ENCODE measurements at places on chromosomes 11 and 22.

GRCh38 chr22:22666307-22667091 lies 22.1 kb downstream of the GGTLC2 start:
- DNase-seq = peak; percentile 15

GRCh38 chr11:58318532-58318931 lies 40.3 kb downstream of the OR5B17 start:
- DNase-seq = no peak

DNA sequence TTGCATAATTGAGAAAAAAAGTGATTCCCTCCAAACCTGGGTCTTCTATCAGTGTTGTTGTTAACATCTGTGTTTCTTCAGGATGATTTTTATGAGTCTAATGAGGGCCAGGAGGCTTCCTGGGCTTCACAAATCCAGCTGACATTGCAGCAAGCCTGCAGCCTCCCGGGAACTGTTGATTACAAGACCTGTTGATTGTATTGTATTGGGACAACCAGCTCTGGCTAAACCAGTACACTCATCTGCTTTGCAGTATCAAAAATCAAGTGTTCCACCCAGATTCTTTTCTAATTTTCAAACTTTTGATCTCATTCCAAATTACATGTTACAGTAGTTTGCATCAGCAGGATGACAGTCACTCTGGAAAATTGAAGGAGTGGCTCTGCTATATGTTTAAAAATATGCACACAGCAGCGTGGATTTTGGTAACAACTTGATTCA lies 16.1 kb upstream of the PRSS23 start:
- no peak for DNase-seq

- no peak for DNase-seq
These were observed 56.6 kb downstream of the LRRC32 start for GRCh38 chr11:76613901-76614300.

- peak; percentile 52 for DNase-seq
These were observed 1.5 kb downstream of the HIPK3 start for GRCh38 chr11:33258631-33259205.

DNA sequence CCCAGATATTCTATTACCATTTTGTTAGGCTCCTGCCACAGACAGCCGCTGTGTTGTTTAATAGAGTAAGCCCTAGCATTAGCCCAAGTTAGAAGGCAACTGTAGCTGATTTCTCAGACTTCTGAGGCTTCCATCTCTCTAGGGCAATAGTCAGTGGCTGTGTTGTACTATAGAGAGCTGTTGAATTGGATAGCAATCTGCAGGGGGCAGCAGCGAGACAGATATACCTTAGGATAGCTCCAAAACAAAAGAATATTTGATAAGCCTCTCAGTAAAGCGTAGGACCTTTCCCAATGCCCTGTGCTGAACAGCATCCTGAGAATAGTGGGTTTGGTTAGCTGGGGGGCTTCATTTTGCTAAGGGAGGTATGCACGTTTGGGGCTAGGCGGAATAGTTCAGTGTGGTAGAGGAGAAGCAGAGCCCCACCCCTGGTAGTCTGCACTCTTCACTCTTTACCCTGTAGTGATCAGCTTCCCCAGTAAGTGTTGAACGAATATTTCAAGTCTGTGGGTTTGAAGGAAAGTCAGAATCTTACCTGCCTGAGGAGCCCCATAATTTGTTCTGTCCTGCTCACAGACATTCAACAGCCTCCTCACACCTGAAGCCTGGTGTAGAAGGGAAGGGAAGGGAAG lies 515.1 kb downstream of the INSC start:
- peak; percentile 54 for DNase-seq

DNA sequence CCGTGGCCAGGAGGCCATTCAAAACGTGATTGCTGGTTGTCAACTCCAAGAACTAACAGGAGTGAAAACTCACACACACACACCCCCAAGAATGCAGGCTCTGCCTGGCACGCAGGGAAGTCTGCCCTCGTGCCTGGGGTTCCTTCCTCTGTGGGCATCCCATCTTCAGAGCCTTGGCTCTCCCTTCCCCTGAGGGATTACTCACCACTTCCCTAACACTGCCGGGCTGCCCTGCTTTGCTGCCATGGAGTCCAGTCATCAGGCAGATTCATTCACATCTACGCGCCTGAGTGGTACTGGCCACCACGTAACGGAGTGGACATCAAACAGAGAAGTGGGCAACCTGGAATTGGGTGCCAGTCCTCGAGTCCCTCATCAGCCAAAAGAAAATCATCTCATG lies 120.7 kb upstream of the TMEM45B start:
- DNase-seq = no peak

DNA sequence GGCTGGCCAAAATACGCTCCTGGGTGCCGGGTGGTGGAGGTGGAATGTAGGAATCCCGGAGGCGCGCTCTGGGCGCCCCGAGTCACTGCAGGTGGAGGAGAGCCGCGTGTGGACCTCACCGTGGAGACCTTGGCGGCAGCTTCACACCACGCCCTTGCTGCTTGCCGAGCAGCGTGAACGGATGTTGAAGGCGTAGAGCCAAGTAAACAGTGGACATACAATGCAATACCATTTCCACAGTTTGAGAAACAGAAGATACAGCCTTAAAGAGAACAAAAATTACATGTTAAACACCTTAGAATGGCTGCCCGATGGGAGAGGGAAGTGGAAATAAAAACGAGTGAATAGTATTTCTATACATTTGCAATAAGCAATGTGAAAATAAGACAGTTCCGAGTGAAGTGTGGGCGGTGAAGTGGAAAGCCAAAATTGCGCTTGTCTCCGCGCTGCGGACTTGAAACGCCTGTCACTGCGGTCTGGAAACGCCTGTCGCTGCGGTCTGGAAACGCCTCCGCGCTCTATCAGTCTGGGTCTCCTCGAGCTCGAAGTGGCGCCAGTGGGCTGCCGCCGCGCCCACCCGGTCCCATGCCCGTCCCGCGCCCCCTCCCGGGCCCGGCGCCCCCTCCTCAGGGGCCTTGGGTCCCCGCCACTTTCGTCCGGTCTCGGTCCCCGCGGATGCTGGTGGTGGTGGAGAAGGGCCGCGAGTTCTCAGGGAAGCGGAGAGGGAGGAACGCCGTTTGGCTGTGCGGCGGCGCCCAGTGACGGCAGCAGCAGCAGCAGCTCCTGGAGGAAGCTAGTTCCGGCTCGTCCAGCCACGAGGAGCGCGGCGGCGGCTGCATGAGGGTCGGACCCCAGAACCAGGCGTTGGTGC lies 1.6 kb downstream of the NCR3LG1 start:
- peak; percentile 22 for DNase-seq

DNA sequence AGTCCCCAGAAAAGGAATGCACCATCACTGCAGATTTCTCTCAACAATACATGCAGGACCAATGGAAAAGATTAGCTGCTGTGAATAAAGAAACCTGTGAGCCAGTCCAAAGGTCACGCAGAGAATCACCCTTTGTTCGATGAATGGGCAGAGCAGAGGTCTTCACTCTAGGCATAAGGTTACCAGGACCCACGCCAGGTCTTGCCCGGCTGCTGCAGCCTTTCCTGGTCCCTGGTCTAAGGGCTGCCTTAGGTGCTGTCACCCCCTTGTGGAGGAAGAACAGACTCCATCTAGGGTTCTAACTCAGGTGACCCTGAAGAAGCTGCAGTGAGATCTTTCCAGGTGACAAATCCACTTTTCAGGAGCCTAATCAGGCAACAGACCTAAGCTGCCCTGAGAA lies 29.0 kb upstream of the NAP1L4 start:
- no peak for DNase-seq

DNA sequence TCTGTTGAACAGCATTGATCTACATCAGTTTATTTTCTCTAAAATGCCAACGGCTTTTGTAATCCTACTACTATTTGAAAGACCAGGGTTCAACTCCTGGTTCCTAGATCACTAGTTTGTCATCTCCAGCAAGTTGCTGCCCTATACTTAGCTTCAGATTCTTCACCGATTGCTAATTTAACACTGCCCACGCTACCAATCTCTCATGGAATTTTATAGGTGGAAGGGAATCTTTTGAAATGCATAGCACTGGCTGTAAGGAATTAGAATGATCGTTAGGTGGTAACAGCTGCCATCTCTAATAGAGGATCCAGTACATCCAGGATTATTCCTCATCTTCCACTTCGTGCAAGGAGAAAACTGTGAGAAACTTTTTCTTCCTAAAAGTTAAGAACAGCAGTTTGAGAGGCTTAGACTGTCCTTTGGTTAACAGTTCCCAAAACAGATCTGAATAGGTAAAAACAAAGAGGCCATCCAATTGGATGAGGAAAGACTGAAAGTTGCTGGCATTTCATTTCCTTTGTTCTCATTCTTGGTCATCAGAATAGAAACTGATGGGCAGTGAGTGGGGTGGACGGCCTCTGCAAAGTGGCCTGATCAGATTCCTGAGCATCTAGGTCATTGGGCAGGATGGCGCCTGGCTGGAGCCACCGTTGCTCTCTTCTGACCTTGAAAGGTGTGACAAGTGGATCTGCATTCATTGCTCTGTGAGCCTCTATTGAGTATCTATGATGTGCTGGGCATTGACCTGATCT lies 236.3 kb upstream of the SORL1-AS1 start:
- no peak for DNase-seq

DNA sequence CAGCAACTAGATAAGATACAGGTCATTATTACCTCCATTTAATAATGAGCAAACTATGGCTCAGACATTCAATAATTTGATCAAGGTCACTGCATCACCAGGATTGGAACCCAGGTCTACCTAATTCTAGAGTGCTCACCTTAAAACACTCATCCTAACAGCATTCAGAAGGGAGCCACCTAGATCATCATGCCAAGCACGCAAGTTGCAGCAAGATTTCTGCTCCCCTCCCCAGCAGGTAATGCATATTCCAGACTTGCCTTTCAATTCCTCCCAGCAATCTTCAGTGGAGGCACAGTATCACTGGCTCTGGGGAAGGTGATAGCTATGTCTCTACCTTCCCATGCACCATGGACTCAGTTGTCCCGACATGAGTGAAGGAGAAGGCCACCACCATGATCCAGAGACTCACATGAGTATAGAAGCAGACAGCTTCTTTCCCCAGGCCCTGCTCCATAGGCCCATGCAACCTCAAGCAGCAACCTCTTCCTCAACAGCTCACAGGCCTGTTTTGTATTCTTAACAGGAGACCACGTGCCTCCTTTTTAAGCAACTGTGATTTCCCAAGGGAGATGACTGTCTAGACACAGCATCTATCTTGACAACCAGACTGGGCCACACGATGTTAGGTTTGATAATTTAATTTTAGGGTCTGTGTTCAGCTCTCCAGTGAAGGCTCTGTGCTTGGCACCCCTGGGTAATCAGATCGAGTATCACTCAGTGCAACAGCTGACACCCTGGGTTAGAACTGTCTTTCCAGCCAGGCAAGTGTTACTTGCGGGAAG lies 36.4 kb downstream of the RAB30 start:
- no peak for DNase-seq

DNA sequence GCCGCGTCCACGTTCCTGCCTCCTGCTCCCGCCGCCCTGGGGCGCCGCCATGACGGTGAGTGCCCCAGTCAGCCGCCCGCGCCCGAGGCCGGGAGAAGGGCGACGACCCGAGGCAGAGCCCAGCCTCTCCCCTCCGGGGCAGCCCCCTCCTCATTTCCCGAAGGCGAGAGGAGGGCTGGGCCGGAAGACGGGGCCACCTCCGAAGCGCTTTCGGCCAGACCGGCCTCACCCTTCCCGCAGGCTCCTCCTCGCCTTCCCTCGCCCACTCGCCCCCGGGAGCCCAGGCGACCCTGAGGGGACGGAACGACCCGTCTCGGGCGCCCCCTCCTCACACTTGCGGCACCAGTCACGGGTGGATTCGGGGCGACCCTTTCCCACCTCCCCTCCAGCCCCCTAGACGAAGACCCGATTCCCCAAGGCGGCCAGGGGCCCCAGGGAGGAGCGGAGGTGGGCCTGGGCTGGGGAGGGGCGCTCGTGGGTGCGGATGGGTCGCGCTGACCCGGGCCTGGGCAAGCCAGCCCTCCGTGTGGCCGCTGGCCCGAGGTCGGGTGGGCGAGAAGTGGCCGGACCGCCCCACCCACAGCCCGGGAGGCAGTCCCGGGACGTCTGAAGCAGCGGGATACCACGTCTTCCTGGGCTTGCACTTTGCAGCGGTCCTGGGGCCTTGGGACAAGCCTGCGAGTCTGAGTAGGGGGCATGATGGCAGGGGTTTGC lies 49.7 kb downstream of the TRIOBP start:
- no peak for DNase-seq

- DNase-seq = no peak
These were observed 277.6 kb upstream of the SYN3 start for GRCh38 chr22:33335611-33336279.

DNA sequence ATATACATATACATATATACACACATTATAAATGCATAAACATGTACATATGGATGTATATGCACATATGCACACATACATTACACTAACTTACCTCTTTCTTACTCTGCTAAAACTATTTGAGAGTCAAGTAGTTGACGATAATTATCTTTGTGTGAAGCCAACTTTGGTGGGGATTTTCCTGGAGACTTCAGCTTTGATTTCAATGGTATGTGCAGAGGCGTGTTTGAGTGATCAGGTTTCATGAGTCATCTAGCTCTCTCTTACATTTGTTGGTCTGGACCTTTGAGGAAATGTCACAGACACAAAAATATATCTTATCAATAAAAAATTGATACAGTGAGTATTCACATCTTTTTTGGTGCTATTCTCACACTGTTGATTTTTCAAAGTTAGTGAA lies 769.1 kb upstream of the LUZP2 start:
- DNase-seq = no peak
